Pancreas (tissue), 10 donors: ENCODE measurements at places on chromosomes 12 and 14. TPM values are rescaled to one million over a fixed set of nuclear protein-coding genes. Genes with fewer than 3 reads are reported as not detected.

Gene RD3L
- not detected for total RNA-seq

Gene BCDIN3D
- 2.4 TPM for total RNA-seq

Gene VSX2
- total RNA-seq, result not detected

Gene MEG3
- 104 TPM for total RNA-seq

Gene PKP2
- 12.0 TPM for total RNA-seq

Gene COL2A1
- not detected for total RNA-seq

Gene KRT78
- 0.35 TPM for total RNA-seq
